ENCODE measurements at places on chromosomes 2 and 18. TPM values are rescaled to one million over a fixed set of nuclear protein-coding genes. Genes with fewer than 3 reads are reported as not detected.

The CEP76 gene
- 14.4 TPM for total RNA-seq

- DNase-seq, result no peak
Measured at GRCh38 chr2:125874564-125874963, 781.4 kb upstream of the GYPC start.

- no peak for DNase-seq
Measured at GRCh38 chr18:58032233-58032632, 11.8 kb upstream of the NEDD4L start.

DNA sequence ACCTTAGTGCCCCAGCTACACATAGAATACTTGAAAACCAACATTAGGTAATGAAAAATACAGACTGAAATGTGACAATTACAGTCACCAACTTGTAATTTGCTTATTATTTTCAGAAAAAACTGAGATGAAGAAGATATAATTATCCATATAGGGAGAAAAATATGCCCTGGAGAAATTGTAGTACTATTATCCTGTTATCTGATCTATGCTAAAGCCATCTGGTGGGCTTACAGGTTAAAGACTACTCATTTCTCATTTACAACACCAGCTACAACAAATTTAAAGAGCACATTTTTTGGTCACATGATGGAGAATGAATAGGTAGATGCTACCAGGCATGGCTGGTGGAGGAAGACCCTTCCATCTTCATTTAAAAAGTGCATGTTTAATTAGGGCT lies 79.6 kb upstream of the NYAP2 start:
- no peak for DNase-seq

- no peak for DNase-seq
Measured at GRCh38 chr18:62596145-62597005, 73.5 kb downstream of the ZCCHC2 start.

DNA sequence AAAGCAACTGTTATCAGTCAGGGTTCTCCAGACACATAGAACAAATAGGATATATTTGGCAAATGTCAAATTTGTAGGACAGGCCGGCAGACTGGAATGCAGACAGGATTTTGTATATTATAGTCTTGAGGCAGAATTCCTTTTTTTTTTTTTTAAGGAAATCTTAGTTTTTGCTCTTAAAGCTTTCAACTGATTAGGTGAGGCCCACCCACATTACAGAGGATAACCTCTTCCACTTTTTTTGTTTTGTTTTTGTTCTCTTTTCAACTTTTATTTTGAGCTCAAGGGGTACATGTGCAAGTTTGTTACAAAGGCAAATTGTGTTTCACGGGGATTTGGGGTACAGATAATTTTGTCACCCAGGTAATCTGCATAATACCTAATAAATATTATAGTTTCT lies 350.2 kb upstream of the CHAC2 start:
- DNase-seq, result no peak

The PSMA8 gene
- total RNA-seq, result 3.6 TPM

DNA sequence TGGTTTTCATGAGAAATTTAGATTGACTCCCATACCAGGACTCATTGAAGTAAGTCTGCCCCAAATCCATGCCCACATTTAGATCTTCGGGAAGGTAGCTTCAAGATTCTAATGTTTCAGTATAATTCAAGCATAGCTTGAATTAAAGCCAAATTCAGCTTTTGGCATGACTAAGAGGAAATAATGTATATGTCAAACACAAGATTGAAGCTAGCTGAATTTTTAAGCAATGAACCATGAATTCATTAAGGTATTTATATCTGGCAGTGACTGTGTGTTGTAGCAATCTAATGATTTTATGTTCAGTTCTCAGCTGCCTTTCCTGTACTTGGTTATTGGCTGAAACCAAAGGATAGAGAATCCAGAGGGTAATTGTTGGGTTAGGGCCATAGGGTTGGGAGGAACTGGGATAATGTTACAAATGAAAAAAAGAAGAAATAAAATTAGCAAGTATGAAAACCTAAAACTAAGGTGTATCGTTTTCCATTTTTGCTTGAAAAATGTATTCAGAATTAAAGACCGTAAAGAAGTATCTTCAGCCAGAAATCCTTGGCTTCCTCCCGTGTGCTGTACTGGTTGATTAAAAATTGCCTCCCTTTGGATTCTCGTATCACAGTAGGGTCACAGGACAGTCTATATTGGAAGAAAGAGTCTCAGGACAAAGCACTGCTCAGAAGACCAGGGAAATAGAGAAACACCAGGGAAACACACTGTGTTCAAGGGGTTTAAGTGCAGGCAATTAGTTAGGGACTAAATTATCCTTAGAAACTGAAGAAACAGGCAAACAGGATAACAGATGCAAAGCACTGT lies 119.0 kb upstream of the FN1 start:
- no peak for DNase-seq

GRCh38 chr2:165957030-165957675 lies 3.6 kb upstream of the TTC21B start:
- no peak for DNase-seq
